Kidney (tissue), 22 donors: ENCODE measurements at places on chromosomes 12 and 14. TPM values are rescaled to one million over a fixed set of nuclear protein-coding genes. Genes with fewer than 3 reads are reported as not detected.

ZDHHC17 gene
- 7.7 TPM for polyA plus RNA-seq

BEGAIN gene
- polyA plus RNA-seq = 0.52 TPM

OR9K2 gene
- not detected for polyA plus RNA-seq

PFDN5 gene
- polyA plus RNA-seq = 1,405 TPM

AJUBA gene
- 14.6 TPM for polyA plus RNA-seq

ISCA2 gene
- polyA plus RNA-seq = 60.1 TPM

CCND2 gene
- 3.3 TPM for polyA plus RNA-seq
